Osteocyte (in vitro differentiated cells): ENCODE measurements at places on chromosomes 5 and 9. TPM values are rescaled to one million over a fixed set of nuclear protein-coding genes. Genes with fewer than 3 reads are reported as not detected.

PAEP gene
- not detected in 2 replicates for total RNA-seq

SLCO6A1 gene
- total RNA-seq, result 0.65 and 0.78 TPM in 2 replicates

RMND5B gene
- 38.8 and 39.5 TPM in 2 replicates for total RNA-seq

IFNA4 gene
- total RNA-seq, result not detected in 2 replicates

THOC3 gene
- 34.6 and 34.8 TPM in 2 replicates for total RNA-seq

GRCh38 chr5:63981864-63982263 is 19.6 kb upstream of the HTR1A start:
- no peak overlapping the region for H3K4me3 ChIP-seq
- no peaks in the 10 kb centered on the region for H3K27me3 ChIP-seq
- H3K27ac ChIP-seq, result no peak overlapping the region
- H3K36me3 ChIP-seq, result no peaks in the 10 kb centered on the region

GRCh38 chr5:157020511-157021222 is 38.2 kb downstream of the HAVCR1 start:
- no peaks in the 10 kb centered on the region for H3K4me1 ChIP-seq
- no peaks in the 10 kb centered on the region for H3K27me3 ChIP-seq
- no peak overlapping the region for H3K27ac ChIP-seq
- no peaks in the 10 kb centered on the region for H3K36me3 ChIP-seq

DNA sequence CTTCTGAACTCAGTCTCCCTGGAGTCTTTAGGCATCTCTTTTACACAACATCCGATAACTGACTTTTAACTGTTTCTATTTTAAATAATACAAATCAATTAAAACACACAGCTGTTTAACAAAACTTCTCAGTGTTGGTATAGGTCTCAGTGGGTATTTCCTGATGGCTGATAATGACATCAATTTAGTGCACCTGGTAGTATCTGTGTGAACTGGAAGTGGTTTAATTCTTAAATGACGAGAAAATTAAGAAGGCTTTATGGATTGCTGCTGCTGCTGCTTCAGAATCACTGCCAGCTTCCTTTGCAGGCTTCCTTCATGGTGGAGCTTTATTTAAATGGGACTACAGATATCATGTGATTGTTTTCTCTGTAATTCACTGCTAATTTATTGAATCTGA is 92.3 kb downstream of the RPS23 start:
- no peak for DNase-seq
- peaks cover 6% of the 10 kb centered on the region for H3K36me3 ChIP-seq
- H3K4me1 ChIP-seq, result no peaks in the 10 kb centered on the region
- no peaks in the 10 kb centered on the region for H3K27me3 ChIP-seq
- H3K27ac ChIP-seq, result no peak overlapping the region
- no peak overlapping the region for H3K4me3 ChIP-seq

- H3K36me3 ChIP-seq, result no peaks in the 10 kb centered on the region
- DNase-seq, result no peak
- H3K27ac ChIP-seq, result no peak overlapping the region
- H3K27me3 ChIP-seq, result no peaks in the 10 kb centered on the region
Observed at GRCh38 chr5:65137631-65138030, 344.1 kb downstream of the ADAMTS6 start.

- no peak overlapping the region for H3K4me3 ChIP-seq
- H3K27ac ChIP-seq, result no peak overlapping the region
- no peaks in the 10 kb centered on the region for H3K4me1 ChIP-seq
- H3K36me3 ChIP-seq, result no peaks in the 10 kb centered on the region
Observed at GRCh38 chr9:128757602-128758001, 14.1 kb downstream of the ZER1 start.

GRCh38 chr5:40781843-40782409 is 16.2 kb downstream of the PRKAA1 start:
- no peaks in the 10 kb centered on the region for H3K27me3 ChIP-seq
- H3K27ac ChIP-seq, result no peak overlapping the region
- no peak for DNase-seq
- H3K4me1 ChIP-seq, result peaks cover 20% of the 10 kb centered on the region
- no peaks in the 10 kb centered on the region for H3K36me3 ChIP-seq
- H3K4me3 ChIP-seq, result no peak overlapping the region

GRCh38 chr9:81171689-81172088 is 517.7 kb downstream of the TLE1 start:
- no peak for DNase-seq
- H3K4me3 ChIP-seq, result no peak overlapping the region
- peaks cover 1% of the 10 kb centered on the region for H3K36me3 ChIP-seq
- no peaks in the 10 kb centered on the region for H3K4me1 ChIP-seq

GRCh38 chr5:93875693-93876092 is 134.3 kb upstream of the POU5F2 start:
- no peak for DNase-seq
- no peaks in the 10 kb centered on the region for H3K4me1 ChIP-seq
- no peaks in the 10 kb centered on the region for H3K27me3 ChIP-seq
- H3K4me3 ChIP-seq, result no peak overlapping the region

DNA sequence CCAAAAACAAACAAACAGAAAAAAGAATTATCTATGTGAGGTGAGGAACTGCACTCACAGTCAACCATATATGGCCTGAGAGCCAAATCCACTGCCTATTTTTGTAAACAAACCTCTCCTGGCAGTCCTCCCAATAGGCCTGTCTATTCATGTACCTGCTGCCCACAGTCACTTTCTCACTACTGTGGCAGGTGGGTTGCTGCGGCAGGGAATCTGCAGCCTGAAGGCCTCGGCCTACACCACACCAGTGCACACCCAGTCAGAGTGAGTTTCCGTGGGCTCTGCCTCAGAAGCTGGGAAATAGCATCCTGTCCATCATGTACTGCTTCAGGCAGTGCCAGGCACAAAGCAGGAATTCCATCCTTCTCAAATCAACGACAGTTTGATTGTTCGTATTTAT is 82.3 kb downstream of the SPTLC1 start:
- H3K27ac ChIP-seq, result no peak overlapping the region
- peaks cover 31% of the 10 kb centered on the region for H3K36me3 ChIP-seq
- no peak overlapping the region for H3K4me3 ChIP-seq

GRCh38 chr5:54115735-54116403 is 194.5 kb downstream of the ARL15 start:
- H3K27me3 ChIP-seq, result no peaks in the 10 kb centered on the region
- H3K4me1 ChIP-seq, result no peaks in the 10 kb centered on the region
- no peak overlapping the region for H3K27ac ChIP-seq
- H3K4me3 ChIP-seq, result no peak overlapping the region

DNA sequence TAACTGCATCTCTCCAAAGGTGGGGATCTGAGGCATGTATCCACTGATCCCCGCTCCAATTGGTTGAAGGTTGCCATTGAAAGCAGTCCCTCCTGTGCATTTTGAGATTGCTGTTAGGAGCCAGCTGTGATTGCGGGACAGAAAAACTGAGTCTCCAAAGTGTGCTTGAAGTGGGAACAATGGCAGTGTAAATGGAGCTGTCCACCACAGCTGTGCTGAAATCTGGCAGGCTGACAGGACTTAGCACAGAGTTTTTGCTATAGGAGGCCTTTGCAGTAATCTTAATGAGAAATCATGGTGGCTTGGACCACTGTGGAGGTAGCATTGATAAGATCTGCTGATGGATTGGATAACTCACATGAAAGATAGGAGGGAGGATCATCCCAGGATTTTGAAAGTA is 3.3 kb downstream of the RNF20 start:
- H3K4me1 ChIP-seq, result peaks cover 20% of the 10 kb centered on the region
- H3K4me3 ChIP-seq, result no peak overlapping the region
- DNase-seq, result no peak
- peaks cover 9% of the 10 kb centered on the region for H3K36me3 ChIP-seq

GRCh38 chr5:18712936-18713485 is 1078.8 kb downstream of the TAF11L14 start:
- no peak for DNase-seq
- no peaks in the 10 kb centered on the region for H3K4me1 ChIP-seq
- no peaks in the 10 kb centered on the region for H3K36me3 ChIP-seq
- peaks cover 13% of the 10 kb centered on the region for H3K27me3 ChIP-seq
- no peak overlapping the region for H3K4me3 ChIP-seq
- no peak overlapping the region for H3K27ac ChIP-seq
